ENCODE measurements at places on chromosomes 11 and 22.

GRCh38 chr11:19800162-19800561, 87.5 kb downstream of the NAV2 start:
- DNase-seq = peak; percentile 25

GRCh38 chr11:28448186-28448585, 340.0 kb downstream of the METTL15 start:
- peak; percentile 41 for DNase-seq

- DNase-seq = no peak
Observed at GRCh38 chr22:21754523-21754922, 18.9 kb upstream of the YPEL1 start.

- no peak for DNase-seq
Observed at GRCh38 chr11:1163911-1164735, 6.4 kb downstream of the MUC5AC start.

- peak; percentile 58 for DNase-seq
Observed at GRCh38 chr22:22687638-22688500, 43.5 kb downstream of the GGTLC2 start.

GRCh38 chr11:76445121-76446084, 585 bp downstream of the EMSY start:
- peak; percentile 93 for DNase-seq

DNA sequence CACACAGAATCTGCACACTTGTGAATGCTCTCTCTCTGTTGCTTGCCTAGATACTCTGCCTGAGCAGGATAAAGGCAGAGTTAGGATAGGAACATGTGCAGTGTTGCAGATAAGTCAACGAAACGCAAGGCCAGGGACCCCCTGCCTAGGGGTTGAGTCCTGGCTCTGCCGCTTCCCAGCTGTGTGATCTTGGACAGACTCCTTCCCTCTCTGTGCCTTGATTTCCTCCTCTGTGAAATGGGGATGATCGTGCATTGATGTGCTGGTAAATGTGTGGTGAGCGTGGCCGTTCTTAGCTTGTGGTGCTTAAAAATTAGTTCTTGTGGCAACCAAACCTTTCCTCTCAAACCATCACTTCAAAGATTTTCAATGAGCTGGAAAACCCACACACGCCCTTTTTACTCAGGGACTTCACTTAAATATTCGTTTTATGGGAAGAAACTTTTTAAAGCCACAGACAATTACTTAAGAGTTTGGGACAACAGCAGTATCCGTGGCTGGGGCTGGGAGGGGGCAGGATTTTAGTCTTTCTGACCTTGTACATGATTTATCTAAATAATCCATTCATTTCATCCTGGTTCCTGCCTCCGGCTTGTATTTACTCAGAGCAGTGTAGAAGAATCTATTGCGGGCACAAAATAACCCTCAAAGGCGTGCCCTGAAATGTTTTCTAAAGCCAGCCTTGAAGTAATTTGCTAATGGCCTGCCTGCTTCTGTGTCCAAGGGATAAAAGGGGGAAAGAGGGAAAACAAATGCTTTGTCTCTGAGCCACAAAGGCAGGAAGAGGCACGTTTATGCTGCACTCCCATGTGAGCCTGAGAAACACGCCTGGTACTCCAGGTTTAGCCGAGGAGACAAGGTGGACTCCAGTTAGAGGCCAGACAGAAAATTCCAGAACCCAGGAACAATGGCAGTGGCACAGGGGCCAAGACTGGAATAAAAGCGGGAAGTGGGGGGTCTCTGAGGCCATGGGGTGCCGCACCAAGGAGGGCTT, 85.0 kb upstream of the CRYBB3 start:
- DNase-seq = no peak

- DNase-seq = no peak
Observed at GRCh38 chr22:22714600-22715335, 70.4 kb downstream of the GGTLC2 start.
